ENCODE measurements at places on chromosomes 5 and 9. TPM values are rescaled to one million over a fixed set of nuclear protein-coding genes. Genes with fewer than 3 reads are reported as not detected.
A peak's percentile ranks its signal among the peaks of the same experiment; 100 is the strongest.

DNA sequence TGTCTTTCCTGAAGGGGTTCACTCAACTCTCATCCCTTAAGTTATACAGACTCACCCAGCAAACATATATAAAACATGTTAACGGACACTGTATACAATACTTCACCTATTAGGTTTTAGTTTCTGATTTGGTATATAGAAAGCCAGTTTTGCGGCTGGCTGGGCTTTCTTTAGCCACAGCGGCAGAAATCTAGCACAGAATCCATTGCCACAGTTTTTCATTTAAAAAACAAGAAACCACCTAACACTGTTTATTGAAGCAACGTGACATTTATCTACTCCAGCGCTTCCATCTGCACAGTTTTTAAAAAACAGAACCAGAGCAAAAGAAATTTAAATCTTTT, 67.3 kb downstream of the SNX30 start:
- no peaks in the 10 kb centered on the region for H3K4me1 ChIP-seq
- H3K4me3 ChIP-seq = no peak overlapping the region
- H3K27ac ChIP-seq = no peak overlapping the region
- no peaks in the 10 kb centered on the region for H3K27me3 ChIP-seq
- H3K36me3 ChIP-seq = no peaks in the 10 kb centered on the region
- DNase-seq = no peak

The NR2F1 gene
- total RNA-seq = 26.3 TPM

DNA sequence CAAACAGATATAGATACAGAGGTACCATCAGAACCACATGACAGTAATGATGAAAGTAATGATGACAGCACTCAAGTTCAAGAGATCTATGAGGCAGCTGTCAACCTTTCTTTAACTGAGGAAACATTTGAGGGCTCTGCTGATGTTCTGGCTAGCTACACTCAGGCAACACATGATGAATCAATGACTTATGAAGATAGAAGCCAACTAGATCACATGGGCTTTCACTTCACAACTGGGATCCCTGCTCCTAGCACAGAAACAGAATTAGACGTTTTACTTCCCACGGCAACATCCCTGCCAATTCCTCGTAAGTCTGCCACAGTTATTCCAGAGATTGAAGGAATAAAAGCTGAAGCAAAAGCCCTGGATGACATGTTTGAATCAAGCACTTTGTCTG, 69.2 kb downstream of the VCAN start:
- no peak for DNase-seq
- no peaks in the 10 kb centered on the region for H3K36me3 ChIP-seq
- H3K27me3 ChIP-seq = no peaks in the 10 kb centered on the region
- no peak overlapping the region for H3K27ac ChIP-seq
- no peaks in the 10 kb centered on the region for H3K4me1 ChIP-seq

DNA sequence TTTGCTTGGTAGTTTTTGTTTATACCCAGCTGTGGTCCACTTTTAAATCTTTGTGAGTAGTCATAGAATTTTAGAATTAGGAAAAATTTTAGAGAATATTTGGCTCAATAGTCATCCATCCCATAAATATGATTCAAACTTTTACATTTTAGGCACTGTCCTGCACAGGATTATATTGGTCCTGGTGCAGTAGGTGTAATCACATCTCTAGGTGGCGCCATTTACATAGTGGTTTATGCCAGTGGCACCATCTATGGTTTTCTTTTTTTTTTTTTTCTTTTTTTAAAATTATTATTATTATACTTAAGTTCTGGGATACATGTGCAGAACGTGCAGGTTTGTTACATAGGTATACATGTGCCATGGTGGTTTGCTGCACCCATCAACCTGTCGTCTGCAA, 260.7 kb upstream of the KCNN2 start:
- no peaks in the 10 kb centered on the region for H3K36me3 ChIP-seq
- no peaks in the 10 kb centered on the region for H3K4me1 ChIP-seq
- no peak overlapping the region for H3K27ac ChIP-seq
- no peak overlapping the region for H3K4me3 ChIP-seq
- H3K27me3 ChIP-seq = no peaks in the 10 kb centered on the region
- no peak for DNase-seq

DNA sequence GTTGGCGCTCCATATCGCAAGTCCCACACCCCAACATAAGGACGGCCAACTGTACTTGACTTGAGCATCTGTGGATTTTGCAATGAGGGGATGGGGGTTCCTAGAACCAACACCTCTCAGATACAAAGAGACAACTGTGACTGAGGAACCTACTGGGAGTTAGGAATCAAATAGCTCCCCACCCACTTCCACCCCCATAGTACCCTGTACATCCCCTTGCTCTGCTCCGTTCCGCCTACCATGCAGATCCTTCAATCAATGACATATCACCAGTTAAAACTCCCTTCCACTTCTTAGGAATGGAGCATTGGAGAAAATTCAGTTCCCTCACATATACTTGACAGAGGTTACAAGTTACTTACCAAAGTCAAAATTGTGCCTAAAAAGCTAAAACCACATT, 140.9 kb downstream of the MLLT3 start:
- H3K27me3 ChIP-seq = no peaks in the 10 kb centered on the region
- peaks cover 6% of the 10 kb centered on the region for H3K4me1 ChIP-seq
- no peak overlapping the region for H3K27ac ChIP-seq
- H3K36me3 ChIP-seq = no peaks in the 10 kb centered on the region
- no peak overlapping the region for H3K4me3 ChIP-seq

DNA sequence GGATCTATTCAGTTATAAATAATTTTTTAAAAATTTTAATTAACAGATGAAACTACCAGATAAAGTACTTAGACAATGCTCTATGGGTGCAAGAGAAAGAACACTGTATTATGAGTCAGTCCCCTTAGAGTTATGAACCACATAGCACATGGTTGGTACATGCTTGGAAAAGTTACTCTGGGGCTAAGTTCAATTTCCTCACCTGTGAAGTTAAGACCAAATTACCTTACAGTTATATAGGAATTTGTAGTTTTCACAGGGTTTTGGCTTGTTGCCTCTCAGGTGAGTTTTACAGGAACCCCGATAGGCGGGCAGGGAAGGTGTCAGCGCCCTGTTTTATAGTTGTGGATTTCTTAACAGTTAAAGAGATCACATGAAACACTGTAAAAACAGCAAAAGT, 1.2 kb downstream of the PANK3 start:
- H3K27me3 ChIP-seq = no peaks in the 10 kb centered on the region
- H3K27ac ChIP-seq = no peak overlapping the region
- no peaks in the 10 kb centered on the region for H3K36me3 ChIP-seq
- peak overlapping the region; percentile 55 for H3K4me3 ChIP-seq
- DNase-seq = no peak

- H3K36me3 ChIP-seq = peaks cover 5% of the 10 kb centered on the region
- H3K4me3 ChIP-seq = no peak overlapping the region
- DNase-seq = no peak
- no peak overlapping the region for H3K27ac ChIP-seq
- H3K27me3 ChIP-seq = no peaks in the 10 kb centered on the region
- no peaks in the 10 kb centered on the region for H3K4me1 ChIP-seq
Observed at GRCh38 chr5:9173281-9174048, 372.4 kb downstream of the SEMA5A start.

The SV2C gene
- total RNA-seq = 0.09 TPM

The FAM151B gene
- 0.76 TPM for total RNA-seq

GRCh38 chr9:11149065-11149464, 536.3 kb upstream of the PTPRD start:
- H3K4me3 ChIP-seq = no peak overlapping the region
- no peak overlapping the region for H3K27ac ChIP-seq
- no peaks in the 10 kb centered on the region for H3K36me3 ChIP-seq
- no peaks in the 10 kb centered on the region for H3K27me3 ChIP-seq
- no peak for DNase-seq
- no peaks in the 10 kb centered on the region for H3K4me1 ChIP-seq

- no peak overlapping the region for H3K4me3 ChIP-seq
- DNase-seq = no peak
- no peak overlapping the region for H3K27ac ChIP-seq
- H3K36me3 ChIP-seq = no peaks in the 10 kb centered on the region
- no peaks in the 10 kb centered on the region for H3K27me3 ChIP-seq
- no peaks in the 10 kb centered on the region for H3K4me1 ChIP-seq
Observed at GRCh38 chr5:85512896-85513295, 1104.8 kb upstream of the COX7C start.

- DNase-seq = no peak
- H3K4me3 ChIP-seq = no peak overlapping the region
- H3K36me3 ChIP-seq = no peaks in the 10 kb centered on the region
- H3K27me3 ChIP-seq = no peaks in the 10 kb centered on the region
Observed at GRCh38 chr9:110143950-110144545, 63.9 kb downstream of the C9orf152 start.

- H3K27me3 ChIP-seq = no peaks in the 10 kb centered on the region
- H3K4me3 ChIP-seq = no peak overlapping the region
- H3K4me1 ChIP-seq = no peaks in the 10 kb centered on the region
- no peaks in the 10 kb centered on the region for H3K36me3 ChIP-seq
Observed at GRCh38 chr9:75626860-75627259, 263.6 kb upstream of the PCSK5 start.
